ENCODE measurements at places on chromosomes 7 and 10. TPM values are rescaled to one million over a fixed set of nuclear protein-coding genes. Genes with fewer than 3 reads are reported as not detected.

The PRKAR2B gene
- 9.4 TPM for polyA plus RNA-seq

The UCN3 gene
- not detected for polyA plus RNA-seq

The LDB3 gene
- polyA plus RNA-seq: 0.23 TPM

The OR2A1 gene
- polyA plus RNA-seq: 0.03 TPM

The CHAT gene
- not detected for polyA plus RNA-seq

The GRM3 gene
- not detected for polyA plus RNA-seq

The GIMAP8 gene
- 14.7 TPM for polyA plus RNA-seq

The ZNF804B gene
- not detected for polyA plus RNA-seq

The NPSR1 gene
- polyA plus RNA-seq: not detected

The TRIM73 gene
- 3.0 TPM for polyA plus RNA-seq

The C10orf105 gene
- 0.38 TPM for polyA plus RNA-seq

The SPDYE5 gene
- not detected for polyA plus RNA-seq

The PLAU gene
- polyA plus RNA-seq: 18.3 TPM

The ABCF2 gene
- polyA plus RNA-seq: 19.3 TPM

The PAPSS2 gene
- 4.7 TPM for polyA plus RNA-seq

The GPR37 gene
- polyA plus RNA-seq: 0.05 TPM

The AOC1 gene
- polyA plus RNA-seq: 0.03 TPM

The SEMA3C gene
- polyA plus RNA-seq: 1.1 TPM

The SLC16A9 gene
- 2.1 TPM for polyA plus RNA-seq

The HECW1 gene
- polyA plus RNA-seq: 0.03 TPM

The LFNG gene
- polyA plus RNA-seq: 22.4 TPM

The ZMIZ1 gene
- polyA plus RNA-seq: 29.7 TPM

The ITGB8 gene
- 0.18 TPM for polyA plus RNA-seq

The MCM10 gene
- 0.99 TPM for polyA plus RNA-seq

The GATAD1 gene
- 18.1 TPM for polyA plus RNA-seq

The CALML3 gene
- polyA plus RNA-seq: not detected

The ZNF212 gene
- polyA plus RNA-seq: 12.5 TPM

The PROSER2 gene
- 3.5 TPM for polyA plus RNA-seq

The NRP1 gene
- 8.7 TPM for polyA plus RNA-seq

The PDZD7 gene
- polyA plus RNA-seq: 0.17 TPM

The C10orf143 gene
- 15.6 TPM for polyA plus RNA-seq

The RTKN2 gene
- 0.39 TPM for polyA plus RNA-seq

The DYDC2 gene
- not detected for polyA plus RNA-seq

The FIS1 gene
- 179 TPM for polyA plus RNA-seq

The HOXA9 gene
- polyA plus RNA-seq: 0.48 TPM

The FBXL13 gene
- 0.20 TPM for polyA plus RNA-seq

The LRRC18 gene
- not detected for polyA plus RNA-seq

The SYT15B gene
- polyA plus RNA-seq: 0.06 TPM

The CASTOR2 gene
- 0.99 TPM for polyA plus RNA-seq

The LHFPL3 gene
- 0.19 TPM for polyA plus RNA-seq

The UTF1 gene
- polyA plus RNA-seq: 0.23 TPM

The TMEM225B gene
- 1.6 TPM for polyA plus RNA-seq

The CABCOCO1 gene
- polyA plus RNA-seq: 0.06 TPM

The SPDYE1 gene
- not detected for polyA plus RNA-seq

The ABCC2 gene
- polyA plus RNA-seq: 1.3 TPM

The PLEKHS1 gene
- polyA plus RNA-seq: 0.03 TPM

The GNGT1 gene
- polyA plus RNA-seq: not detected

The LSM5 gene
- 101 TPM for polyA plus RNA-seq
